ENCODE measurements at places on chromosomes 4 and X.

DNA sequence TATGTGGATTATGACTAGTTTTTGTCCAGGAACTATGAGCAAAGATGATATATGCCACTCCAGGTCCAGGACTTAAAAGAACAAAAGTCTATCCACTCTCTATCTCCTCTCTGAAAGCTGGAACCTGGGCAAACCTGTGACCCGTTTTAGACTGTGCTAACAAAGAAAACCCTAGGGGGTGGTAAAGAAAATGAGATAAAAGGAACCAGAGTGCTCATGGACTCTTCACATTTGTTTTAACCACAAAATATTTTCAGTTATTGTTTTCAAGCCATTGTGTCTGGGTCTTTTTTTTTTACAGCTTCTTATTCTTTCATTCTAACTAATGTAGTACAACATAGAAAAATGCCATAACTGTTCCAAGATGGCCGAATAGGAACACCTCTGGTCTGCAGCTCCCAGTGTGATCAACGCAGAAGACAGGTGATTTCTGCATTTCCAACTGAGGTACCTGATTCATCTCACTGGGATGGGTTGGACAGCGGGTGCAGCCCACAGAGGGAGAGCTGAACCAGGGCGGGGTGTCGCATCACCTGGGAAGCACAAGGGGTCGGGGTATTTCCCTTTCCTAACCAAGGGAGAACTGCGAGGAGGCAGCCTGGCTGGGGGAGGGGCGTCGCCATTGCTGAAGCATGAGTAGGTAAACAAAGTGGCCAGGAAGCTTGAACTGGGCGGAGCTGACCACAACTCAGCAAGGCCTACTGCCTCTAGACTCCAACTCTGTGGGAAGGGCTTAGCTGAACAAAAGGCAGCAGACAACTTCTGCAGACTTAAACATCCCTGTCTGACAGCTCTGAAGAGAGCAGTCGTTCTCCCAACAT, 45.1 kb downstream of the CHM start:
- no peak for DNase-seq

- DNase-seq = no peak
Observed at GRCh38 chr4:25320773-25321172, 8.2 kb downstream of the ZCCHC4 start.

DNA sequence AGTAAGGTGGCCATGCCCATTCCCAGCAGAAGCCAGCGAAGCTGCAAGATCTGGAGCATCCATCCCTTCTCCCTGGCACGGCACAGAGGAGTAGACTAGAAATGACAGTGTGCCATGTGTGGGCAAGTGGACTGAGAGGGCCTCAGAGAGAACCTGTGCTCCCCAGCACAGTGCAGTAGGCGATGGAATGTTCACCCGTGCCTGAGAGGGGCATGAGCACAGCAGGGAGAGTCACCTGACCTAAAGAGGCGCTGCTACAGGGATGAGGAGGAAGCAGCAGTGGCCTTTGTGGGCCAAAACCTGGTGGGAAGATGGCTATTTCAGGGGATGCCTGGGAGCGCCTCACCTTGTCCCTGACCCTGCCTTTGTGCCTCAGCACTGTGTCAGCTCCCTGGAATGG, 8.0 kb upstream of the CDKN2AIP start:
- no peak for DNase-seq

- DNase-seq = no peak
Observed at GRCh38 chrX:154791939-154792338, 13.3 kb downstream of the MPP1 start.

DNA sequence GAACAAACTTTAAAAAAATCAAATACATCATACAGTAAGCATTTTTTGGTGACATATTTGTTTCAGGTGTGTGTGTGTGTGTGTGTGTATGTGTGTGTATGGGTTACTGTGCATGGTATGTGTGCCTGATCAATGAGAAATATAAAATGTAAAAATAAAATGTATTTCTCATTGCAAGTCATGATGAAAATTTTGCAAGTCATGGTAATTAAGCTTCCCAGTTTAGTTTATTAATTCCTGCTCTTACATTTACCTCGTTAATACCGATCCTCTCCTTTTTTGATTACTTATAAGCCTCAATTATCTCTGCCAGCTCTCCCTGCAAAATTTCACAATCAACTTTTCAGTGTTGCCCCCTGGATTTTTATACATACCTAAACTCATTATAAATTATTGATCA, 114.6 kb upstream of the ADGRL3 start:
- no peak for DNase-seq

DNA sequence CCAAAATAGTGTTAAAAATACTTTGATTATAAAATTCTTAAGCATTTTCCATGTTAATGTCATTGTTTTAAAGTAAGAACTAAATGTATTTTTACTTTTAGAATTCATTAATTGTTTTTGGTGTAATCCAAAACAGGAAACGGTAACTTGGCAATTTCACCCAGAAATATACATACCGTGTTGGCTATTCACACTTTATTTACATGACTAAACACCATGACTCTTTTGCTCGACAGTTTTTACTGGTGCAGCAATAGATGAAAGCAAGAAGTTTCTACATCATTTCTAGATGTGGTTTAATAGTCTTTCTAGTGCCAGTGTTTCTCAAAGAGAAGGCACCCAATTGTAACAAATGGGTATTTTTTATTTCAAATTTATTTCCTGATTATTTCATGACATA, 25.6 kb upstream of the MAGEA1 start:
- DNase-seq = no peak

- DNase-seq = no peak
Observed at GRCh38 chr4:4386296-4386735, 586 bp upstream of the NSG1 start.

DNA sequence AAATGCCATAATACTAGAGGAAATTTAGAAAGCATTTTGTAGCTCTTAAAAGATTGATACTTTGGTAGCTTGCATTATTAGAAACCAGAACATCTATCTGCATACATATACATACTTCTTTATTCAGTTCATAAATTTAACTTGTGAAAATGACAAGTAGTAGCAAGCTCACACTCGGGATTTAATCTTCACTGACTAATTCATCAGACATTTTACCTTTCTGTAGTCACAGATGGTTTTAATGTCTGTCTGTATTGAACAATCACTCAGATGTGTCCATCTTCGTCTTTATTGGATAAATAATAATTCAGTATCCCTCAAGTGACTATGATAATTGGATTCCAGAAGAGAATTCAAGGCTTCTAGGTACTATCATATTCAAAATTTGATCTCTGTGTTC, 232.3 kb downstream of the TENM3 start:
- no peak for DNase-seq

GRCh38 chr4:24765376-24765988, 29.9 kb upstream of the SOD3 start:
- DNase-seq = no peak

- DNase-seq = no peak
Observed at GRCh38 chr4:107255114-107255513, 219.0 kb upstream of the DKK2 start.
